Cardiac ventricle fibroblast (primary cell): ENCODE measurements at places on chromosomes 12 and 14. TPM values are rescaled to one million over a fixed set of nuclear protein-coding genes. Genes with fewer than 3 reads are reported as not detected.

PTPN6 gene
- 0.20 TPM in 1 of 2 replicates, not detected in the other for total RNA-seq

TAS2R50 gene
- total RNA-seq, result 2.1 and 2.7 TPM in 2 replicates

HCFC2 gene
- total RNA-seq, result 14.3 and 20.8 TPM in 2 replicates

FGD6 gene
- 3.3 and 4.2 TPM in 2 replicates for total RNA-seq

CLEC4D gene
- not detected in 2 replicates for total RNA-seq

ARMH4 gene
- 7.1 and 12.8 TPM in 2 replicates for total RNA-seq

SP1 gene
- 32.3 and 35.4 TPM in 2 replicates for total RNA-seq

ANKRD33 gene
- 0.44 TPM in 1 of 2 replicates, not detected in the other for total RNA-seq

RAD51B gene
- 4.0 and 5.8 TPM in 2 replicates for total RNA-seq

CEP290 gene
- total RNA-seq, result 8.0 and 10.7 TPM in 2 replicates

LPAR5 gene
- not detected in 2 replicates for total RNA-seq

OVCH1 gene
- 0.06 and 0.20 TPM in 2 replicates for total RNA-seq

HSPB8 gene
- total RNA-seq, result 10.1 and 10.9 TPM in 2 replicates

COL2A1 gene
- total RNA-seq, result not detected in 2 replicates

TMPRSS12 gene
- not detected in 2 replicates for total RNA-seq

ZDHHC22 gene
- not detected in 2 replicates for total RNA-seq

MIP gene
- total RNA-seq, result not detected in 2 replicates

KRT79 gene
- total RNA-seq, result not detected in 2 replicates

SMIM10L1 gene
- total RNA-seq, result 6.4 and 7.7 TPM in 2 replicates

ZNF641 gene
- total RNA-seq, result 2.9 and 3.1 TPM in 2 replicates
